ENCODE measurements at places on chromosomes 5 and 9. TPM values are rescaled to one million over a fixed set of nuclear protein-coding genes. Genes with fewer than 3 reads are reported as not detected.

GRCh38 chr9:36637491-36638270 is 65.0 kb downstream of the MELK start:
- no peak for DNase-seq

- DNase-seq, result no peak
Observed at GRCh38 chr9:97651646-97652045, 18.0 kb downstream of the NCBP1 start.

DNA sequence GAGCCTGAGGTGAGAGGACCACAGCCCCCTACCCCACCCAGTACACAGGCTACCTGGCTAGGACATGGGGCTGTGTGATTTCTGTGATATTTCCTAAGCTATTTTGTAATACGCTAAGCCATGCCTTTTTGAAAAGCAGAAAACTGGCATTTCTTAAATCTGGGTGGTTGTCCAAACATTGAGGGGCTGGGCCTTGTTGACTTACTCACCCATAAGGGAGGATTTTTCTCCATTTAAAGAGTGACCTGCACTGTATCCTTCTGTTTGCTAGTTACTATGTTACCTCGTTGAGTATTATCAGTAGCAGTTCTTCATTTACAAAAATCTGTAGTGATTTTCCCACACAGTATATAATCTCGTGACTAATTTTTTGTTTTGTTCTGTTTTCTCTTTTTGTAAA is 117.5 kb upstream of the OTULINL start:
- no peak for DNase-seq

DNA sequence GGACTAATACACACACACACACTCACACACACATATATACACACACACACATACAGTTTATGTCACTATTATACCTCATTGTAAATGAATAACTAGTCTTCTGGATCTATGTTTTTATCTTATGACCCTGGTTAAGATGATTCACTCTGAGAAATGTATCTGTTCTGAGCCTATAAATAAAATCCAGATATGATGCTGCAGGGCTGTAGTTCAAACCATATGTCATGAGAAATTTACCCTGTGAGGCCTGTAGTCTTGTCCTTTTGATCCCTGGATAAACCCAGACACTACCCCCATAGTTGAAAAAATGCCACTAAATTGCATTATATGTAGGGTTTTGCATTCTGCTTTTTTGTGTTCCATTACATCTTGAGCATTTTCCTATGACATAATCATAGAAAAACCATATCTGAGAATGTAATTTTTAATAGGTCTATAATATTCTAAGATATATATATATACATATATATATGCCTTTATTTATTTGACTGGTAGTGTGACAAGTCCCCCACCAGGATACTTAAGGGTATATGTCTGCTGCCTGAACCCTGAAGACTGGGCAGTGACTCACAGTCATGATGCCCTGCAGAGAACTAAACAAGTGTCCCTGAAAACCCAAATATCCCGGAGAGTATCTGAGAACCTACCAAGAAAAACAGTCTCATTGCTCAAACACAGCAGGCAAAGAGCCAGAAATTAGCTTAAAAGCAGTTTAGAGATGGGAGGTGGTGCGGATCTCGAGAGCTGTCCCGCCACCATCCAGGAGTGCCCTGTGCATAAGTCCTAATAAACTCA is 18.4 kb upstream of the ALDOB start:
- DNase-seq, result no peak

DNA sequence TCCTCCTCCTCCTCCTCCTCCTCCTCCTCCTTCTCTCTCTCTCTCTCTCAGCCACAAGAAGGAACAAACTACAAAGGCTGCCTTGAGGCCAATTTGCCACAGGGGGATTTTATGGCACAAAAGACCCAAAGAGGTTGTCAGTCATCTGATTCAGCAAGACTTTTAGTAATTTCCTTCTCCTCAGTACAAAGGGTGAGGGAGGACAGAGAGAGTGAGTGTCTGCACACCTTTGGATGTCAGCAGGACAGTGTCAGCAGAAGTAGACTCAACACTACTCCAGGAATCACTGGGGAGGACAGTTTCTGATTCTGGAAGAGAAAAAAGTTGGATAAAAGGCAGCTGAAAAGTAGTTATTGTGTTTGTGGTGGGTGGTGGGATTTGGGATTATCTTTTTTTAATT is 13.6 kb downstream of the TIMD4 start:
- no peak for DNase-seq

DNA sequence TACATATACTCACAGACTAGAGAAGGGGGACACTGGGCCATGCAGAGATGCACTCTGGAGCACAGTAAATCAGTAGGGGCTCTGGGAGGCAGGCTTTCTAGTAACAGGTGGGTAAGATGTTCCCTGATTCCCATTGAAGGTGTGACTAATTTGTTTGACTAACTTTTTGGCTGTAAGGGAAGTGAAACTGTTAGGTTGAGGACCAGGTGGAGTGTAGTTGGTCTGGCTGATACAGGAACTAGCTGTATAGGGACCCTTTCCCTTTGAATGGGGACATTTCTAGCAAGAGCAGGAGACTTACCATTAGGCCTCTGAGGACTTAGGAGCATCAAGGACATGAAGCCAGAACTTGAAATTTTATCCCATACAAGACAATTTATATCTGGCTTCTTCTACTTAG is 989.6 kb upstream of the COX7C start:
- no peak for DNase-seq

GRCh38 chr5:81171769-81172168 is 61.4 kb upstream of the CKMT2 start:
- no peak for DNase-seq

DNA sequence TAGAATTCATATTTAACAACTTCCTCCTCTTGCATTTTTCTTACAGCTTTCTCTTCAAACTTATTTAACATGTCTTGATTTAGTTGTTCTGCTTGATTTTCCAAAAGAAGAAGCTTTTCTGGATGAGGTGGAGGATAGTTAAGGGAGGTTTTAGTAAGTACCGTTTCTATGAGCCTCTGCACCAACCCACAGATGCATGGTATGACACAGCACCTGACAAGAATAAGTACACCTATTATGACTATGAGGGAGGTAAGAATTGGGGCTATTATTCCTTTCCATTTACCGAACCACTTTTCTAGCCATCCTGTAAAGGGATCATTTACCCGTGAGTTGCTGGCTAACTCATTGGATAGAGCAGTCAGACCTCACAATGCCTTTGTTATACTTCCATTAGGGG is 2.5 kb upstream of the HMGCS1 start:
- no peak for DNase-seq

GRCh38 chr5:34684281-34684979 is 28.3 kb downstream of the RAI14 start:
- DNase-seq, result no peak

DNA sequence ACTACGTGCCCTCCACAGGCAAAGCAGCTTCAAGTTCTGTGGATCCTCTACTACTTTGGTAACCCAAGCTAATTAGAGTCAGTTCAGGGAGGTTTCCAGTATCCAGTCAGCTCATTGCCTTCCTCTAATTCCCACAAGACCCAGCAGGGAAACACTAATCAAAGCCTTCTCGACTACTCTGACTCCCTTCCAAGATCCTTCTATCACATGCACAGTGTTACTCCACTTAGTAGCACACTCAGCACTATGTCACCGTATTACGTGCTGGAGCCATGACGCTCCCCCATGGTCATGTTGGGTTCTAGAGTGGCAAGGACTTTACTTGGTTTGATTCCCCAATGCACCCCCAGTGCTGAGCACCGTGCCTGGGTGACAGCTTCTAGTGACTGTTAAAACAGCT is 53.0 kb downstream of the DCP2 start:
- no peak for DNase-seq

GRCh38 chr5:157870837-157871834 is 12.2 kb upstream of the CLINT1 start:
- peak; percentile 70 for DNase-seq

- peak; percentile 56 for DNase-seq
Observed at GRCh38 chr9:135156525-135157510, 69.3 kb downstream of the OLFM1 start.

GRCh38 chr5:170527991-170528390 is 24.2 kb downstream of the KCNIP1 start:
- no peak for DNase-seq

DNA sequence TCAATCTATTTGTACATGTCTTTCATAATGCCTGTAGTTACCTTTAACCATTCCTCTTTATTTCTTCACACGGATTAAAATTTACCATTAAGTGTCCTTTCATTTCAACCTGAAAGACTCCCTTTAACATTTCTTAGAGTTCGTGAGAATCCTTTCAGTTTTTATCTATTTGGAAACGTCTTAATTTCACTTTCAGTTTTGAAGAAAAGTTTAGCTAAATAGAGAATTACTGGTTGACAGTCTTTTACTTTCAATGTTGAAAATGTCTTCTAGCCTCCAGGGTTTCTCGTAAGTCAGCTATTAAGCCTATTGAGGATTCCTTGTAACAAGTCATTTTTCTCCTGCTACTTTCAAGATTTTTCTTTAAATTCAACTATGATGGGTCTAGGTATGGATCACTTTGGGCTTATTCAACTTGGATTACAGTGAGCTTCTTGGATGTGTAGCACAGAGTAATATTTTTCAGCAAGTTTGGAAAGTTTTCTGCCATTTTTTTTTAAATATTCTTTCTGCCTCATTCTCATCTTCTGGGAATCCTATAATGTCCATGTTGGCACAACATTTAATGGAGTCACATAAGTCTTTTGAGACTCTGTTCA is 48.5 kb downstream of the RFX3 start:
- DNase-seq, result no peak

DNA sequence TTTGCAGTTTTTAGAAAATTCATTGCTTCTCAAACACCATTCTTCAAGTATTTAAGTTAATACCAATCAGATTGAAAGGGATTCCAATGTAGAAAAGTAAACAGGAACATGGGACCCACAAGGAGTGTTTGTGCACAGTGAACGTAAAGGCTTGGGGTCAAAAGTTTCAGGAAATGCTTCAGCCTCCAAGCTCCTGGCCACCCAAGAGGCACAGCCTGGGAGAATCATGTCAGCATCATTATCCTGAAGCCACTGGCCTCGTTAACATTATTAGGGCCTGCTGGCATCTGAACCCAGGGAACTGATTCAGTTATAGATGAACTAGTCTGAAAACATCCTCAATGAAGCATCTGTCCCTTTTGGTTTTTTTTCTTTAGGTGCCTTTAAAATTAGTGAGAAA is 122.9 kb downstream of the NXNL2 start:
- no peak for DNase-seq

- no peak for DNase-seq
Observed at GRCh38 chr9:127534931-127535330, 77.1 kb upstream of the STXBP1 start.

GRCh38 chr5:105677291-105677690 is 1993.4 kb downstream of the EFNA5 start:
- DNase-seq, result no peak

- DNase-seq, result no peak
Observed at GRCh38 chr5:168916266-168916665, 337.1 kb upstream of the PANK3 start.

DNA sequence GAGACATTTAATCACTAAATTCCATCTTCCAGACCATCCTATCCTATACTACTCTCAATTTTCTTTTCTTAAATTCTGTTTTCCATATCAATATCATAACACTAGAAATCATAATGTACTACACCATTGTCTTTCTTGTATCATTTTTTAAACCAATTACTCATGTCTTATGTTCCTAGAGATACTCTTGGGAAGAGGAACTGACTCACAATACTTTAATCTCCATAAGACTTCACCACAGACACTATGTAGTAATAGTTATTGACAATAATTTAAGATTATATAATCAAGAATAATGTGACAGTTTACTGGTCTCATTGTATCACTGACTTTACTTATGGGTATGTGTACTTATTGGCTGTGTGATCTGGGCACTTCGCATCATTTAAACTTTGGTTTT is 43.8 kb downstream of the PCDHGC5 start:
- DNase-seq, result no peak

Gene AIF1L
- 4.2 TPM for total RNA-seq

Gene LCN15
- not detected for total RNA-seq

Gene TMEFF1
- 0.42 TPM for total RNA-seq

Gene QRFP
- not detected for total RNA-seq

Gene EFCAB9
- not detected for total RNA-seq

Gene PIP5KL1
- 4.5 TPM for total RNA-seq

Gene SNAPC4
- total RNA-seq, result 6.5 TPM

Gene PCDHGA11
- total RNA-seq, result 0.52 TPM

Gene EXOC3
- 31.0 TPM for total RNA-seq

Gene ANKRD33B
- 8.4 TPM for total RNA-seq

Gene PTGDS
- not detected for total RNA-seq
